ENCODE measurements at places on chromosomes 7 and 10.

DNA sequence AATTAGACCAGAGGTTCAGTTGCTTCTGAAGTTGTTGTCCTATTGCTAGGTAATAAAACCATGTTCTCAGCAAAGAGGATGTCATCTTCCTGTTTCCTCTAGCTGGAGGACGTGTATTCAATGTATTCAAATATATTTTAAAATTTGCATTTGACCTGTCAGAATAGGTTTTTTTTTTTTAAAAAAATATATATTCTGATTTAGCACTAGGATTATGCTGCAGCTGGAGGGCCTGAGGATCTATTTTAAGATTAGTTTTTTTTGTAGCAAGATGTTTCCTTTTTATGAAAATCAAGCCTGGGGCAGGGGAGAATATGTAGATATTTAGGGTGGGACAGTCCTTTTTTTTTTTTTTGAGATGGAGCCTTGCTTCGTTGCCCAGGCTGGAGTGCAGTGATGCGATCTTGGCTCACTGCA is 337.0 kb downstream of the FRMD4A start:
- H3K4me3 ChIP-seq: no peak overlapping the region
- H3K27me3 ChIP-seq: no peaks in the 10 kb centered on the region
- H3K4me1 ChIP-seq: peaks cover 14% of the 10 kb centered on the region
- no peak overlapping the region for H3K27ac ChIP-seq
- no peak for DNase-seq

- no peak for DNase-seq
- no peaks in the 10 kb centered on the region for H3K27me3 ChIP-seq
- no peaks in the 10 kb centered on the region for H3K36me3 ChIP-seq
- H3K27ac ChIP-seq: peak overlapping the region; percentile 91
- peak overlapping the region; percentile 38 for H3K4me3 ChIP-seq
These were observed 56.8 kb downstream of the HK1 start for GRCh38 chr10:69335063-69335587.

- H3K27me3 ChIP-seq: no peaks in the 10 kb centered on the region
- H3K4me3 ChIP-seq: no peak overlapping the region
- H3K27ac ChIP-seq: no peak overlapping the region
- DNase-seq: no peak
These were observed 83.9 kb downstream of the LHPP start for GRCh38 chr10:124545351-124546054.

DNA sequence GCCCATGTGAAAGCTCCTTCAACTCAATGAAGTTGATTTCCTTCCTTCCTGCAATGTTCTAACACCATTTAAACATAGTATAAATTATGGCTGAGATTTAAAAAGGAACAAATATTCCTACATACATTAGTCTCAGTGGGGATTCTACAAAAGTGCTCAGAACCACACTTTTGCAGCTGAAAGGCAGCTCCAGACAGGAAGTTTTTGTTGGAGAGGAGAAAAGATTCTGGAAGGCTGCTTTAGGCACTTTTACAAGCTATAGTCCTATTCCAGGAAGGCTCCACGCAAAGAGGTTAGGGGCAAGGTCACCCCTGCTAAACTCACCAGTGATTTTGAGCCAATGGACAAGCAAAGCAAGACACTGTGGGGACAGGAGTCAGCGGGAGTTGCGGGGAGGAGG is 179.2 kb upstream of the CDCA7L start:
- H3K4me1 ChIP-seq: peaks cover 22% of the 10 kb centered on the region
- H3K4me3 ChIP-seq: no peak overlapping the region
- no peak for DNase-seq
- no peak overlapping the region for H3K27ac ChIP-seq
- H3K36me3 ChIP-seq: no peaks in the 10 kb centered on the region
